ENCODE measurements at places on chromosomes 11 and 22. TPM values are rescaled to one million over a fixed set of nuclear protein-coding genes. Genes with fewer than 3 reads are reported as not detected.

The SLC22A12 gene
- total RNA-seq = not detected

The ACCSL gene
- total RNA-seq = not detected

The LRRC4C gene
- not detected for total RNA-seq

The OR52I1 gene
- not detected for total RNA-seq

The MS4A7 gene
- total RNA-seq = 5.6 TPM

The CHRNA10 gene
- total RNA-seq = 1.3 TPM

The RFPL3 gene
- total RNA-seq = not detected

The PLA2G6 gene
- 30.7 TPM for total RNA-seq

The SHISAL1 gene
- 1.9 TPM for total RNA-seq

The CDC42EP2 gene
- total RNA-seq = 10.4 TPM

The SCN4B gene
- 1.1 TPM for total RNA-seq

GRCh38 chr11:20364341-20364792 is 853 bp downstream of the HTATIP2 start:
- peak; percentile 21 for DNase-seq

- peak; percentile 46 for DNase-seq
These were observed 5.4 kb downstream of the BEST1 start for GRCh38 chr11:61955422-61956135.

- DNase-seq = no peak
These were observed 15.5 kb downstream of the EFCAB6 start for GRCh38 chr22:43796567-43796966.

DNA sequence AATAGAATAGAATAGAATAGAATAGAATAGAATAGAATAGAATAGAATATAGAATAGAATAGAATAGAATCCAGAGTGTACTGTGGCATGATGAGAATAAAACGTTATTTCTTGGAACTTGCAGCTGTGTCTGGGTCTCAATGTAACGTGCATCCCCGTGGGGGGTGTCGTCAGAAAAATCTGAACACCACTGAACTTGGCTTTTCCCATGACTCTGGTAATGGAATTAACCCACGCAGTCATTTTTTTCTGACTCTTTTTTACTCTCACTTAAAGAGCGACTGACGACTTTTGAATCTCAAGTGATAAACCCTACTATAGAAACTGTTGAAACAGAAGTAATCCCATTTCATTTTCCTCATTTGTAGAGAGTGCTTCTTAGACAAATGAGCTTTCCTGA is 92.4 kb upstream of the BID start:
- DNase-seq = no peak

- no peak for DNase-seq
These were observed 213.5 kb upstream of the NAV2 start for GRCh38 chr11:19499026-19499669.

DNA sequence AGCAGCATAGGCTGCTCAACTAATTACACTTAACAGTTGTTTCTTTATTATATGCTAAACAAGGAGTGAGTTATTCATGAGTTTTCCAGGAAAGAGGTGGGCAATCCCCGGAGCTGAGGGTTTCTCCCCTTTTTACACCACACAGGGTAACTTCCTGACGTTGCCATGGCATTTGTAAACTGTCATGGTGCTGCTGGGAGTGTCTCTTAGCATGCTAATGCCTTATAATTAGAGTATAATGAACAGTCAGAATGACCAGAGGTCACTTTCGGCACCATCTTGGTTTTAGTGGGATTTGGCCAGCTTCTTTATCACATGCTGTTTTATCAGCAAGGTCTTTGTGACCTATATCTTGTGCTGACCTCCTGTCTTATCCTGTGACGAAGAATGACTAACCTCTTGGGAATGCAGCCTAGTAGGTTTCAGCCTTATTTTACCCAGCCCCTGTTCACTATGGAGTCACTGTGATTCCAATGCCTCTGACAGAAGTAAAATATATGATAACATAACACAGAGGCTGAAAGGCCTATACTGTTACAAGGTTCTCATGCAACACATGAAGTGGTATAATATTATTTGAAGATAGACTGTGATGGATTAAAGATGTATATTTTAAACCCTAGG is 41.3 kb upstream of the RDX start:
- no peak for DNase-seq

DNA sequence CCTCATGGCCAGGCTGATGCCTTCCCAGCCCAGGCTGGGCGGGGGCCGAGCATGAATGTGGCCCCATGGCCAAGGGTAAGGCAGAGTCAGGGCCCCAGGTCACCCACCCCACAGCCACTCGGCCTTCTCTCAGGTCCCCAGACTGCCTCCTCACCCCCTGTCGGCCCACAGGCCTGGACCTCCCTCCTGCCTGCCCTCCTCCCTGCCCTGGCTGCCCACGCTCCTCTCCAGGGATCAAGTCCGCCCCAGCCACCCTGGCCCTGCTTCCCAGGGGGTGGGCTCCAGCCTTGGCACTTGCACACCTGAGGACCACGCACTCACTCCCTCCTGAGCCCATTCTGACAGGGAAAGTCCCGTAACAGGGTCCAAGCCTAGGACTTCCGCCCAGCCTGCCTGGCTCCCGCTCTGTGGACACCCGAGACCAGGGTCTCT is 37.8 kb upstream of the TH start:
- no peak for DNase-seq

- DNase-seq = peak; percentile 19
These were observed at the start of gene BLID for GRCh38 chr11:122115524-122116379. BLID (minus strand) TSS chr11:122116215; CDS start chr11:122115922, 293 bp downstream.

DNA sequence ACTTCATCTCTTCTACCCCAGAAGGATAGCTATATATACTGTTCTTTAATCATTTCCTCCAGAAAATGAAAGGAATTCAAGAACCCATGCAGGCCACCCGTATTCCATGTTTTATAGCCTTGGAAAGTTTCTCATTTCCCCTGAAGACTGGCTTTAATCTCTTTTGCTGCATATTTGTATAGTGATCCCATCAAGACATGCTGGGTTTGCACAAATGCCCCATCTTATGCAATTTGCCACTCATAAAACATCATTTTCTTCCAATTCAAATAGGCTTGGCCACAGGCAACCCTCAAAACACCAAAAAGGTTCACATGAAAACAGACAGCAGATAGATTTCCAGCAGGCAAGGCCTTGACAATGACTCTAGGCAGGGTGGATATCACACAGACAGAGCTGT is 28.3 kb upstream of the APOA1 start:
- no peak for DNase-seq

- DNase-seq = peak; percentile 60
These were observed at the start of gene JAML for GRCh38 chr11:118224511-118225188. JAML (minus strand) TSS chr11:118225011; CDS start chr11:118214866, 10,145 bp downstream.

- no peak for DNase-seq
These were observed 35.8 kb upstream of the PRR5 start for GRCh38 chr22:44666207-44666585.

GRCh38 chr11:103907548-103908455 is 128.6 kb upstream of the DDI1 start:
- DNase-seq = no peak

GRCh38 chr11:83002053-83002452 is 69.6 kb downstream of the RAB30 start:
- DNase-seq = no peak

DNA sequence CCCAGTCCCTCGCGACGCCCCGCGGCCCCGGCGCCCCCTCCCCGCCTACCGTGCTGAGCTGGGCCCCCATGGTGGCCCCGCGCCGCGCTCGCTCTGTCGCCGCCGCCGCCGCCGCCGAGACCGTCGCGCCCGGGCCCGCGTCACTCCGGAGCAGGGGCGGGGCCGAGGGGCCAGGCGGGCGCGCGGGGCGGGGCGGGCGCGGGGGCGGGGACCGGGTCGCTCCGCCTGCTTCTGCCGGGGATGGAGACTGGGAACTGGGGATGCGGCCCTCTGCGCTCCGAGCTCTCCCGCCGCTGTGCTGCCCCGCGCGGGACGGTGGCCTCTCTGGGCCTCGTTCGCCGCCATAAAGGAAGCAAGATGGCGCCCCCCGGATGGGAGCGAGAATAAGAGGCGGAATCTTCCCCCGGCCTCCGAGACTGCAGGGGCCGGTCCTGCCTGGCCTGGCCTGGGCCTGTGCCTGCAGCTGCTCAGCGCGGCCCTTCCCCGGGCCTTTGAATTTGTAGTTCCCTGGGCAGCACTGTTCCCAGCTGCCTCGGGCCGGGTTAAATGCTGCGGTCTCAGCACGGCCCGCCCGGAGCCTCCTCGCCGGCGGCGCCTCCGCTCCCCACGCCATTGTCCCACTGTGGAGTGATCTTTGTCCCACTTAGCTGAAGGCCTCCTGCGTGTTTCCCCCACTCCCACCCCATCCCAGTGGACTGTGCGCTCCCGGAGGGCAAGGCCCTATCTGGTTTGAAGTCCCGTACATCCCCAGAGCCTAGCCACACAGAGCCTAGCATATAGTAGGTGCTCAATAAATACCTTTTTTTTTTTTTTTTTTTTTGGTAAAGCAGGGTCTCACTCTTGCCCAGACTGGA is at the start of gene CYB5R3:
CYB5R3 (minus strand) TSS at position 147 of the 854 bp plus-strand sequence; CDS start at position 70, 77 bp downstream.
- peak; percentile 88 for DNase-seq

- no peak for DNase-seq
These were observed 25.4 kb upstream of the DDI1 start for GRCh38 chr11:104011044-104011443.

DNA sequence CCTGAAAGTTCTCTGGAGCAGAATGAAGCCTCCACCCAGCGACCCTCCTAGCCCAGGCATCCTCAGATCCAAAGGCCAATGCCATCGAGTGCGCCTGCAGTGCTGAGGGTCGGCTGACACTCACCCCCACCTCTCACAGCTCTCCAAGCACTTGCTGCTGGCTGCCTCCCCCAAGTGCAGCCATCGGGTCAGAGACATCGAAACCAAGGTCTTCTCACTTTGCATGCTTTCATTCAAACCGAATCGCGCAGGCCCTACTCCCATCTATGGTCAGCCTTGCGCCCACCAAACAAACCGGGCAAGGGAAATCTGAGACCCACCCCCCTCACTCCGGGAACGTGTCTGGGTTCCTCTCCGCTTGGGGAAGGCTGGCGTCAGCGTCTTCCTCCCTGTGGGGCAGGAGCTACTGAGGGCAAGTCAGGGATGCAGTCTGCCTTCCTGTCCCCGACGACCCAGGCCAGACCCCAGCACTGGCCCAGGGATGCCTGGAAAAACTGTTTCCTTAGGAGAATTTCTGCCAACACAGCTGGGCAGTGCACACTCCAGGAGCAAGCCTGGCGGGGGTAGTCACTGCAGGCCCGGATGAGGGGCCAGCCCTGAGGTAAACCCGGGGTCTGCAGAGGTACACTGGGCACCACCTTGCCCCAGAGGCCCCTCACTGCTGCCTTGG is 7.0 kb downstream of the WNT7B start:
- DNase-seq = no peak

DNA sequence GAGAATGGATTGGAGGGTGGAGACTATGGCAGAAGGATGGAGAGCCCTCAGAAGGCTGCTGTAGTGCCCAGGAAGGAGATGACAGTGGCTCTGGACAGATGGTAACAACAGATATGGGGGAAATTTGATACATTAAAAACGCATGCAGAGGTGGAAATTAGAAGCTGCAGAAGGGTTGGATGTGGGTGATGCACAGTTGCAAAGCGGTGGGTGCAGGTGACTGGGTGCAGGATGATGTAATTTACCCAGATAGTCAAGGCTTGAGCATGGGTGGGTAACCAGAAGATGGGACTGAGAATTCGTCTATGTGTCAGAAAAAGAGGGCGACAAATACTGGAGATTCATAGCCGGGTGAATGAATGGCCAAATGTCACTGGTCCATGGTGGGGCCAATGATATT is 570.3 kb downstream of the MN1 start:
- no peak for DNase-seq

DNA sequence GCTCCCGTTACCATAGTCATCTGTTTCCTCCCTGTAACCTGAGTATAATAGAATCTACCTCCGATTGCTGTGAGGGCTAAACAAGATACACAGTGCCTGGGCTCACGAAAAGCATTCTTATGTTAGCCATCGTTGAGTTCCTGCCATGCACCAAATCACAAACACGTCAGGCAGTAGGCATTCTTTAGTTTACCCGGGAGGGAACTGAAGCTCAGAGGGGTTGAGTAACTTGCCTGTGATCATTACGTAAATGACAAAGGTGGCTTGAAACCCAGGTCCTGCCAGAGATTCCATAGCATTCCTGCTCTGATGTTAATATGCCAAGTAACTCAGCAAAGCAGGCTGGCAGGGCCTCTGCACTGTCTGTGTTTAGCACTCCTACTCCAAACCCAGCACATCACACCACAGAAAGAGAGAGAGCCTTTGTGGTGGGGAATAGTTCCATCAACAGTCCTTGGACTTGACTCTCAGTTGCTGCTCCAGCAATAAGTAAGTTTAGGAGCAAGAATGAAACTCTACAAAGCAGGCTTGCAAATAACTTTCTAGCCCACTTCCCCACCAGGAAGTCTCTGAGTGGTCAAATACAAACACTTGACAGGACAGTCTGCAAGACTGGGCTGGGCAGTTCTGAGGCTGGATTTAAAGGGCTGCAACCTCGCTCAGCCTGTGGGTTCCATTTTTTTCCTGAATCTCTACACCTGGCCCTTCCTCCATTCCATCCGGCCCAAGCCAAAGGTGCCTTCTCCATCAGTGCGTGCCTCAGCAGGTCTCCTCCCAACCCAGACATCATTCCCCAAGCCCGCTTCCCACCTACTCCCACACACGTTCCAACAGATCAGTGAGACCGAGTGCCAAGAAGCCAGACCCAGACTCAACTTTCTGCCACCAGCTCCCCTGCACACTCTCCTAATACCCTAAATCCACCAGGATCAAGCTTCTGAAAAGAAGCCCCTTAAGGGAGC is 1.1 kb downstream of the SCN2B start:
- no peak for DNase-seq

DNA sequence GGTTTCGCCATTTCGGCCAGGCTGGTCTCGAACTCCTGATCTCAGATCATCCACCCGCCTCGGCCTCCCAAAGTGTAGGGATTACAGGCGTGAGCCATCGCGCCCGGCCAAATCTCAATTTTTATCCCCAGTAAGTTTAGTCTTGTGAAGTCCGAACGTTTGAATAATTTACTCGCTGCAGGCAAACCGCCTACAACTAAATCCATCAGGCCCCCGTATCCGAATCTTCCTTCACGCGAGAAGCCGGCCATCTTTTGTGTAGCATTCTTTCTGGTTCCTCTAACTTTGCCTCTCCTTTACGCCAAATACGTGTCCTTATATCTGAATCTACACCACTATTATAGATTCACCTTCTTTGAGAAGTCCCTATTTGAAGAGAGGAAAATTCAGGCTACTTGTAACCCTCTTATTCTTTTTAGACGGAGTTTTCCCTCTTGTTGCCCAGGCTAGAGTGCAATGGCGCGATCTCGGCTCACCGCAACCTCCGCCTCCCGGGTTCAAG is 581 bp upstream of the EIF3L start:
- DNase-seq = no peak

GRCh38 chr11:129992161-129992944 is 10.3 kb downstream of the PRDM10 start:
- peak; percentile 58 for DNase-seq

GRCh38 chr11:504053-504993 is 2.7 kb downstream of the RNH1 start:
- DNase-seq = peak; percentile 38

DNA sequence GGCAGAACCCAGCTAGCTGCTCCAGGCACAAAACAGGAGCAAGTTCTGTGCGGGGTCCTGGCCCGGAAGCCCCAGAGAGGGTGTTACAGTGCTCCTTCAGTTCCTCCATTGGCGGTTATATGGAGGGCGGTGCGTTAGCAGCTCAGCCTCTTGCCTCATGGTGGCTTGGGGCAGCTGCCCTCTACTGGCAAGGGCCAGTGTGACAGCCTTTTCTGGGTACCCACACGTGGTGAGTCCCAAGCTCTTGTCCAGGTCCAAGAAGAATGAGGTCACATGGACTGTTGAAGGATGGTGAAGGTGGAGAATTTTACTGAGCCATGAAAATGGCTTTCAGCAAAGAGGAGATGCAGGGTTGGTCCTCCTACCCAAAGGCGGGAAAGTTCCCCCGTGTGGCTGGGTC is 100.5 kb downstream of the WT1 start:
- DNase-seq = peak; percentile 23

- peak; percentile 17 for DNase-seq
These were observed 35.4 kb downstream of the NFAM1 start for GRCh38 chr22:42396621-42397331.

- no peak for DNase-seq
These were observed 391.5 kb downstream of the TBC1D22A start for GRCh38 chr22:47153854-47154525.

Measured in transverse colon (tissue), 4 donors.